Activated CD4-positive, alpha-beta T cell treated with anti-CD3 and anti-CD28 coated beads for 36 hours (primary cell): ENCODE measurements at places on chromosomes 3 and 15. TPM values are rescaled to one million over a fixed set of nuclear protein-coding genes. Genes with fewer than 3 reads are reported as not detected.

The ANKUB1 gene
- not detected for total RNA-seq

- DNase-seq: no peak
Measured at GRCh38 chr3:198106265-198106664, 146.2 kb downstream of the LMLN start.

The P2RY13 gene
- total RNA-seq: not detected

DNA sequence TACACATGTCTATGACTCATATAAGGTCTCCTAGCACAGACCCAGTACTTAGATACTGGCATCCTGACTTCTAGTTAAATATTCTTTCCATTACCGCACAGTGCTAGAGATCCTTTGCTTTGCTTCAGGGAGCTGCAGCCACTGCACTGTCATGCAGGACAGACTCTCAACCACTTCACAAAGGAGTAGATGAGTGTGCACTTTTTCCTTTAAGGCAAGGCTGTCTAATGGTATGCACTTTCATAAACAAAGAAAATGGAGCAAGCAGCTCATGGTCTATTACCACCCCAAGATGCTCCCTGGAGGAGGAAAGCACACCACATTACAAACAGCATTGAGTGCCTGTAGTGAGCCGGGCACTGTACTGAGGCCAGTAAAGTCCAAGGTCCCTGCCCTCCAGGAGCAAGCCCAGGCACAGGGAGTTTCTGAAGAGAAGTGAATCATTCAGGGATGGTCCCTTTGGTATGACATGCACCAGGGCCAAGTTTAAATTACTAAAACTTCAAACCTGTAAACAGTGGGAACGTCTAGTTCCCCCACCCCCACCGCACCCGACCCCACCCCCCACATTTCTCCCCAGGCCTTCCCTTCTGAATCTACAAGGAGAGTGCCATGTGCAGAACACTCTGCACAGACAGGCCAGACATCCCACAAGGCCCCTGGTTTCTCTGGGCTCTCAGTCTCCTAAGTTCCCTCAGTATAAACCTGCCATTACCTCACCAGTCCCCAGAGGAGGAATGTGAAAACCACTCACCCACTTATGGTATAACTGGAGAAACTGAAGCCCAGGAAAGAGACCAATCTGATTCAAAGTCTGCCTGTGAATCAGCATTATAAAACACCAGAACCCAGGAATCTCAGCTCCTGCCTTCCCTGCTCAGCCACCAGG is 107.8 kb upstream of the BCL6 start:
- no peak for DNase-seq

DNA sequence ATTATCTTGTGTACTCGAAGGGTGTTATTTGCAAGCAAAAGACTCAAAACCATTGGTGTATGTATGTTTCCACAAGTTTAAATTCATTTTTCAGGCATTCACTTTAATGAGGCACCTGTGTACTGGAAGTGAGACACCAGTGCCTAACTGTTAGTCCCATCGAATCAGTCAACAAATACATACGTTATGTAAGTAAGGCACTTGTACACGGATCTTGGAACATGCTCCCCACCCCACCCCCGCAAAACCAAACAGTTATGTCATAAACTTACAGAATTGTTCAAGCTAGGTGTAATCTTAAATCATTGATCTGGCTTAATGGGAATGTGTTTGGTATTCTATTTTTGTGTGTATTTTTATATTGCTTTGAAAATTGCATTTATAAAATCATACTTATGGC is 17.1 kb downstream of the LRRC28 start:
- no peak for DNase-seq

- no peak for DNase-seq
Measured at GRCh38 chr15:92600856-92601255, 54.7 kb downstream of the FAM174B start.

DNA sequence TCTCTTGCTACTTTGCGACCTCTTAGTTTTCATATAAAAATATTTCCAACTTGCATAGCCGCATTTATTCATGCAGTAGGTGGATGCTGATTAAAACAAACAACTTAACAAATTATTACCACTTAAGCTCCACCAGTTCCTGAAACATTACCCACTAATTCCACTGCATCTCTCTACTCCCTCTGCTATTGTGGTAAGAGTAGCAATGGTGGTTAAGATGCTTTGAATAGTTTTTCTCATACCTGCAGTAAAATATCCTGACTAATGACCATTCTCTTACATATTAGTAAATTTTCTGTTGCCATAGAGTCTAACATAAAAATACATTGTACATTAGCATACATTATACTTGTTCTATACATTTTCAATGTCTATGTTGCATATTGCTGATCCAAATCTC is 397.6 kb upstream of the PLSCR5 start:
- no peak for DNase-seq

The WDR49 gene
- not detected for total RNA-seq

The SCN11A gene
- total RNA-seq: 0.09 TPM
